ENCODE measurements at places on chromosomes 13 and 19.
A peak's percentile ranks its signal among the peaks of the same experiment; 100 is the strongest.

- peak; percentile 50 for DNase-seq
These were observed 6.0 kb downstream of the EHD2 start for GRCh38 chr19:47719047-47719859.

DNA sequence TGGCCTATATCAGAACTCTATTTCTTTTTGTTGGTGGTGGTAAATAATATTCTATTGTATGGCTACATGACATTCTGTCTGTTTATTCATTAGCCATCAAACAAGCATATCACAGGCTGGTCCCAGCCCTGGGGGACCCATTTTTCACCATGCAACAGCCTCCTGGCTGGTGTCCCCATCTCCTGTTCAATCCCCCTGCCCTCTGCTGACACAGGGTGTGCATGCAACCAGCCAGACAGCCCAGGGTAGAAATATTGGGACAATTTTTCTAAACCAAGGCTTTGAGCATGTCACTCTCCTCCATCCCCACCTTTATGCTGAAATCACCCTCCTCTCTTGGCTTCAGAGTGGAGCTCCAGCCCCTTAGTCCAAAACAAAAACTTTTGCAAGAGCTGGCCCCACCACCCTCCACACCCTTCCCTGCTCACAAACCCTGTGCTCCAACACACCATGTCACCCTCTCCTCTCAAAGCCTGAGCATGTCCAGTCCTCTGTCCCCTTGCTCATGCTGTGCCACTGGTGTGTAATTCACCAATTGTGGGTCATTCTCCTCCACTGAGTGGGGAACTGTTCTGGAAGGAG lies 153.0 kb upstream of the UQCRFS1 start:
- DNase-seq, result no peak

DNA sequence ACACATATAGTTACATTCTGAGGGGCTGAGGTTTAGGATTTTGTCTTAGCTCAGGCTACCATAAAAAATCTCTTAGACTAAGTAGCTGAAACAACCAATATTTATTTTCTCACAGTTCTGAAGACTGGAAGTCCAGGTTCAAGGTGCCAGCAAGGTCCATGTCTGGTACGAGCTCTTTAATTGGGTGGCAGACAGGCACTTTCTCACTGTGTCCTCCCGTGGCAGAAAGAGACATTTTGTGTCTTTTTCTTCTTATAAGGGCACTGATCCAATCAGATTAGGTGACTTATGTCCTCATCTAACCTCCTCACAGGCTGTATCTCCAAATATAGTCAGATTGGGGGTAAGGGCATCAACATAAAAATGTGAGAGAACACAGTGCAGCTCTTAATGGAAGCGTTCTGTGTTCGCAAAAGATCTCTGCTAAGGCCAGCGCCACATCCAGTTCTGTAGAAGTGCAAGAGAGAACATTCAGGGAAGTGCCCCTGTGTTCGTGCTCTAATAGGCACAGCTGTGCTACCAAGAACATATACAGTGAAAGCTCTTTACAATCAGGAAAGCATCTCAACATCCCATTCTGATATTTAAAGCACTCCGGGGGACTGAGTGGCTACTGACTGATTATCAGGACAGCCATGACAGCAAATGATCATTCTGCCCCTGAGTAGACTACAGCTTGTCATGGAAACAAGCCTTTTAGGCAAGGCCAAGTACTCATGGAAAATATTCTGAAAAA lies 819.2 kb downstream of the LIG4 start:
- DNase-seq, result no peak

- no peak for DNase-seq
These were observed 518.5 kb downstream of the FGF9 start for GRCh38 chr13:22189176-22190048.

- no peak for DNase-seq
These were observed 558 bp downstream of the MZT1 start for GRCh38 chr13:72726726-72727416.

GRCh38 chr19:32599736-32600157 lies 18.8 kb downstream of the PDCD5 start:
- DNase-seq, result peak; percentile 9

DNA sequence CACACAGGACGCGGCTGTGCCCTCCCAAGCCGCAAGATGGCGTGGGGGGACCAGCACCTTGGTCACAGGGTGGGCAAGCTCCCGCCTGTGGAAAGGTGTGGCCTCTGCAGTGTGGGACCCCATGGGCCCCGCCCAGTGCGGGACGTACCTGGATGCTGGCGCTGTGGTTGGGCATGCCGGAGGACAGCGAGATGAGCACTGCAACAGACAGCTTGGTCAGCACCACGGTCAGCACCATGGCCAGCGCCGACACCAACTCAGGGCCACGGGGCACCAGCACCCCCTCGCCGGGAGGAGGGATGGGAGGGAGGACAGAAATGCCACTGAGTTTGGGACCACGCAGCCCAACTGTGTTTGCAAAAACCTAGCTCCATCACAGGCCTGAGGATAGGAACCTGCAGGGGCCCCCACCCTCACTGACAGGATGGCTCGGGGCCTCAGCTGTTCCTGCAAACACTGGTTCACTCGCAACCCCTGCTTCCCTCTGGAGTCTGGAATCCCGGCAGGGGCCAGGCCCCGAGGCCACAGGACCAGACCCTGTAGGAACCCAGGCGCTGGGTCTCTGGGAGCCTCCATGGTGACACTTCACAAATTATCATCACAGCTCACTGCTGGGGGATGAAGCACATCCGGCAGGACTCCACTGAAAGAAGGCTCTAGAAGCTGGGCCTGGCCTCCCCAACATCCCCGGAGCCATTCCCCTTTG lies 27.1 kb downstream of the IZUMO4 start:
- no peak for DNase-seq

GRCh38 chr19:45474606-45475521 lies 7.1 kb downstream of the FOSB start:
- DNase-seq, result no peak

GRCh38 chr19:58395220-58395978 lies at the start of gene RNF225:
Gene RNF225, plus strand, starts transcription at chr19:58395656. Its CDS starts 434 bp downstream, at chr19:58396090.
- no peak for DNase-seq

DNA sequence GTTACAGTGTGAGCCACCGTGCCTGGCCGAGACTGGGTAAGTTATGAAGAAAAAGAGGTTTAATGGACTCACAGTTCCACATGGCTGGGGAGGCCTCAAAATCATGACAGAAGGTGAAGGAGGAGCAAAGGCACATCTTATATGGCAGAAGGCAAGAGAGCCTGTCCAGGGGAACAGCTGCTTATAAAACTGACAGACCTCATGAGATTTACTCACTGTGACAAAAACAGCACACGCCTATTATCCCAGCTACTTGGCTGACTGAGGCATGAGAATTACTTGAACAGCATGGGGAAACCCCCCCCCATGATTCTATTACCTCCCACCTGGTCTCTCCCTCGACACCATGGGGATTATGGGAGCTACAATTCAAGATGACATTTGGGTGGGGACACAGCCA lies 23.4 kb upstream of the ZNF561 start:
- DNase-seq, result no peak

- DNase-seq, result no peak
These were observed 55.6 kb upstream of the PEG3 start for GRCh38 chr19:56896095-56896494.

GRCh38 chr13:22049384-22049783 lies 378.5 kb downstream of the FGF9 start:
- DNase-seq, result no peak

DNA sequence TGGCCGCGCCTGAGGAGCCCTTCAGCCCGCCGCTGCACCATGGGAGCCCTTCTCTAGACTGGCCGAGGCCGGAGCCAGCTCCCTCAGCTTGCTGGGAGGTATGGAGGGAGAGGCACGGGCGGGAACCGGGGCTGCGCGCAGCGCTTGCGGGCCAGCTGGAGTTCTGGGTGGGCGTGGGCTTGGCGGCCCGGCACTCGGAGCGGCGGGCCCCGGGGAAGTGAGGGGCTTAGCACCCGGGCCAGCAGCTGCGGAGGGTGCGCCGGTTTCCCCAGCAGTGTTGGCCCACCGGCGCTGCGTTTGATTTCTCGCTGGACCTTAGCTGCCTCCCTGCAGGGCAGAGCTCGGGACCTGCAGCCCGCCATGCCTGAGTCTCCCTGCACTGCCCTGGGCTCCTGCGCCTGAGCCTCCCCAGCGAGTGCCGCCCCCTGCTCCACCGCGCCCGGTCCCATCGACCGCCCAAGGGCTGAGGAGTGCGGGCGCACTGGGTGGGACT lies 1890.0 kb upstream of the PCDH20 start:
- no peak for DNase-seq

DNA sequence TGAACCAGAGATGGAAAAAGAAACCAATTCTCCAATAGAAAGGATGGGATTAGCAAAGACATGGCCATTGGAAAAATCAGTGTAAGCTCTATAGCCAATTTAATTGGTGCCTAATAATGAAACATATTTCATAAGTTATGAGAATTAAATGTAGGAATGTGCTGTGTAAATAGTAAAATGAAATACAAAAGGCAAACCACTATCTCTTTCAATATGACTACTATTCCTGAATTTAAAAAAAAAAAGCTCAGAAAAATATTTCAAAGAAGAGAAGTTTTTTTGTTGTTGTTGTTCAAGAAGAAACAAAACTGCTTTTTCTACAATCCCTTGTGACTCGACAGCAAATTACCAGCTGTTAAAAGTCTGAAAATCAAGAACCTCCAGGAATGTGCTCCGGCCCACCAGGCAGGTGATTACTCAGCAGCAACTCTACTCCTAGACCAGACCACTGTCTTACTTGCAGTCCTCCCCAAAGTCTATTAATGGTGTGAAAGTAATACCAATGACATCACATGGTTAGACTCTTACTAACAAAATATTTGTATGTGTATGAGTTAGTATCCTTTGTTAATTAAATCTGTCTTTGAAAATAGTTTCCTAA lies 362.4 kb downstream of the KCTD12 start:
- no peak for DNase-seq

DNA sequence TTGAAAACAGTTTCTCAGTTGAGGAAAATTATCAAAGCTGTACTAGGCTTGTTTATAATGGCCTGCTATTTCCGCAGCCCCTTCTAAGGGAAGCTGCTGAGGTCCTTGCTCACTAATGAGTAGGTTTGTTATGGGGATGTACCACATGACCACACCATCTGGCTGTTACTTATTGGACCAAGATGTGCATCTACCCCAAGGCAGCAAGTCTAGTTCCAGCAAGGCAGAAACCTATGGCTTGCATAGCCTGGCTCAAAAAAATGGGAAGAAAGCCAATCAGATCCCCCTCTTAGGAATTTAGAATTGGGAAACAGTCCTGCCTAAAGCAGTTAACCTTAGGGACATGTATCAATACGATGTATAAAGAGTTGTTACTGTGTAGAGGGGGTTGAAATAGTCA lies 186.5 kb upstream of the SPRY2 start:
- DNase-seq, result no peak

DNA sequence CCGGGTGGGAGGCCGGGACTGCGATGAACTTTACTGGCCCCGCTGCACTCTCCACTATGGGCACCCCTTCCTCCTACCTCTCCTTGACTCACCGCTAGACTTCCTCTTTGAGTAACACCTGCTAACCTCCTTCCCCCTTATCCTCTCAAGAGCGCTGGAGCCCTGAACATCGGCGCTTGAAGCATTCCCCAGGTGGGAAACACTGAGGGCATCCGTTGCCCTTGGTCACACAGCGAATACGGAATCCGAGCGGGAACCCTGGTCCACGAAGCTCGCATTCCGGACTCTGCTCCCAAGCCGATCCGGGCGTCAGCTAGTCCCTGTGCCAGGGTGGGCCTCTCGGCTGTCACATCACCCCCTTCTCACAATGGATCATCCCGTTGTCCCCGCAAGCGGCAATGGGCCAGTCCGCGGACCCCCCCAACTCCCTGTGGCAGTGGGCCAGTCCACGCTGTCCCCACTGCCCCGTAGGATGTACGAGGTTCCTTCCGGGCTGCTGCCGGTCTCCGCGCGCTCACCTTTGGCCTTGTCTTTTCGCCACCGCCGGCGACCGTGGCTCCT lies 4.2 kb downstream of the LIPE start:
- no peak for DNase-seq

GRCh38 chr13:79455331-79455730 lies 25.6 kb upstream of the NDFIP2 start:
- no peak for DNase-seq

GRCh38 chr19:47100290-47100689 lies 13.3 kb downstream of the ZC3H4 start:
- no peak for DNase-seq

DNA sequence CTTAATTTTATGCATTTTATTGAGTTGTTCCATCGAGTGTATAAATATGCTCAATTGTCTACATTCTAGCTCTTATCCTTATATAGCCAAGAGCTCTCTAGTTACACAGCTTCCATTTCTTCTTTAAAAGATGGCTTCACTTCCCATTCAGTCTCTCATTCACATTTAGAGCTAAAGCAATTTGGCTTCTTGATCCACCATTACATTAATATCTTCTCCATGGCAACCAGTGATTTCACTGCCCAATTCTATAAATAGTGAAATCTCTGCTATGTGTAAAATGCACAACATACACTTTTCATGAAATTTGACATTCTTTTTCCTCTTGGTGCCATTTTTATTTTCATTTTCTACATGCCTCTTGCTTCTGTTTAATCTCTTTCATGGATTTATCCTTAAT lies 696.9 kb upstream of the ATXN8OS start:
- no peak for DNase-seq

DNA sequence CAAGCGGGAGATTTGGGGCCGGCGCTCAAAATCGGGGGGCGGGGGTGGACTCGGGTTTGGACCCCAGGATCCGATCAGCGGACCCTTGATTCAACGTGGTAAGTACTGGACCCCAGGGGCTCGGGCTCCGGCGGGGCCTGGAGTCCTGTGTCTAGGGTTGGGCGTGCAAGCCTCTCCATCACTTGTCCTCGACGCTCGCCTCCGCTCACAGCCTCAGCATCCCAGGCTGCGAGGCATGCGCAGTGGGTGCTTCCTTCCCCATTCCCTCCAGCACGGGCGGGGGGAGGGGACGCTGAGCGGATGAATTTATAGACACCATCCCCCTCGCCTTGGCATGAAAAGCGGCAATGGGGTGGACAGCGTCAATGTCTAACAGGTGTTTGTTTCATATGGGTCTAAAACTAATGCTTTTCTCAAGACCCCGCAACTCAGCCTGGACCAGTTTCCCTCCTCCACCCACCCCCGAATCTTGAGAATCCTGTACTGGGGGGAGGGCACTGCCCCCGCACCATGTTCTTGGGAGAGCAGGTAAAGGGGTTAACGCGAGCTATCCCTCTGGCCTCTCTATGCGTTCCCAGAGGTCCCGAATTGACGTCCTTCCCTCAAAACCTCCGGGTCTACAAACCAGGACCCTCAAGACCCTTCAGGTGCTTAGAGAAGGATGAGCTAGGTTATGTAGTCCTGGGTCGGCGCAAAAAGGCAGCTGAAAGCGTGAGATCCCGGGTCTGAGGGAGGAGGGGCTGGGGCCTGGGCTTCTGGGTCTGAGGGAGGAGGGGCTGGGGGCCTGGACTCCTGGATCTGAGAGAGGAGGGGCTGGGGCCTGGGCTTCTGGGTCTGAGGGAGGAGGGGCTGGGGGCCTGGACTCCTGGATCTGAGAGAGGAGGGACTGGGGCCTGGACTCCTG lies 579 bp downstream of the CPT1C start:
- DNase-seq, result peak; percentile 74

GRCh38 chr13:31803311-31803710 lies 64.0 kb downstream of the RXFP2 start:
- no peak for DNase-seq

- no peak for DNase-seq
These were observed 19.6 kb downstream of the KLF12 start for GRCh38 chr13:74114641-74115040.

All from anterior cingulate cortex (tissue), 58 donors.